ENCODE measurements at places on chromosomes 1 and 21.

GRCh38 chr1:108041360-108042142 lies 76.6 kb upstream of the VAV3 start:
- DNase-seq = no peak

DNA sequence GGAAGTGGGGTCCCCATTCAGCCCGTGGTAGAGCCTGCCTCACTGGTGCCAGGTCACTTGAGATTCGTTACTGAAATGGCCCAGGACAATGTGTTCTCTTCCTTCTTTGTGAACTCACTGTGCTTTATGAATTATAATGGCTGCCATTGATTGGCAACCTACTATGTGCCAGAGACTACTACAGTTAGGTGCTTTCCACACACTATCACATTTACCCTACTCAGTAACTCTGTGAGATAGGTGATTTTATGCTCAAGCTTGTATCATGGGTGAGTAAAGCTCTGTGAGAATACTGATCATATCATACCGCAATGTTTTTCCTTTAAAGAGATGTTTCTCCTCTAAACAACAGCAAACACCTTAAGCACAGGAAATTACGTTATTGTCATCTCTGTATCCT lies 225.9 kb downstream of the SMYD3 start:
- DNase-seq = no peak

DNA sequence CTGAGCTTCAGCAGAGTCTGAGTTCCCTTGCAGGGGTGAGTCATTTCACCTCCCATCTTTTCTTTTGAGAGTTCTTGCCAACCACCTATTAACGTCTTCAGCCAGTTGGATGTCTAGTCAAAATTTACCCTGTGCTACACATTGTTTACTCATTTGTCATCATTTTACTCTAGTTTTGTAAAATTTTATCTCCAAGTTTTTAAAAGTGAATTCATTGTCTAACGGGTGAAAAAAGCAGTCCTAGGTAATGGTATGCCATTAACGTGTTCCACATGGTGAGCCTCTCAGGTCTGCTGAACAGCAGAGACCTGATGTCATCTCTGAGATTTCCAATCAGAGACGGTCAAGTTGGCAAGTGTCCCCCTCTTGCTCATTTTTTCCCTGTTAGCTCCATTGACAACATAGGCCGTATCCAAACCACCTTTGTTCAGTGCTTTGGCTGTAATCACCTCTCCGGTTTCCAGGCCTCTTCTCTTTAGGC lies 85.4 kb downstream of the TBX15 start:
- DNase-seq = peak; percentile 24

DNA sequence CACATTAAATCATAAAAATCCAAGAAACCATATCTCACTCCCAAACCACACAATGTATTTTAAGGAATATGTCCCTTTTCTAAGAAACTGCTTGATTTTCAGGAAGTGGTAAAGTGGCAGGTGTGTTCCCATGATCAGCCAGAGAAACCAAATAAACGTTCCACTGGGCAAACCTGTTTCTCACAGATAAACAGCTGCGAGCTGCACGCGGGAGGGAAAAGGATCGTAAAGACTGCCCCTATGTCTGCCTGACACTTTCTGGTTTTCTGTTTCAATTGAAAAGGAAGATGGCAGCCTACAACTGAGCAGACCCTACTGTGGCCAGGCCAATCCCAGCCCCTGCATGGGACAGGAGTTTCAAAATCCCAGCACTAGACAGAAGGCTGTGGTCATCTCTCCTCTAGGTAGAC lies 36.6 kb downstream of the HIVEP3 start:
- no peak for DNase-seq

DNA sequence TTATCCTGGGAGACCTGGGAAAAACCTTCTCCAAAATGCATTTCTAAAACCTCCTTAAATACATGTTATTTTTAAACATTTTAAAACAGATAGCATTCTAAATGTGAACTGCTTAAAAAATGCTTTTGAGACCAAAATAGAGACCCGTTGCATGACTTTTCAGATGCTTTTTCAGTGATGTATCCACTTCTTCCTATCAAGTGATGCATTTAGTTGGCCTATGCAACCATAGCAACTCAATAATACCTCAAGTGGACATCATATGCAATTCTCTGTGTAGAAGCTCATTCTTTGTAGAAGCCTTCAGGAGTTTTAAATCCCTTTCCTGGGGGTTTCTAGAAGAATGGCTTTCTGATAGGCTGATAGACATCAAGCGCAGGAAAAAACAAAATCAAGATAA lies 94.5 kb upstream of the RAVER2 start:
- peak; percentile 10 for DNase-seq

DNA sequence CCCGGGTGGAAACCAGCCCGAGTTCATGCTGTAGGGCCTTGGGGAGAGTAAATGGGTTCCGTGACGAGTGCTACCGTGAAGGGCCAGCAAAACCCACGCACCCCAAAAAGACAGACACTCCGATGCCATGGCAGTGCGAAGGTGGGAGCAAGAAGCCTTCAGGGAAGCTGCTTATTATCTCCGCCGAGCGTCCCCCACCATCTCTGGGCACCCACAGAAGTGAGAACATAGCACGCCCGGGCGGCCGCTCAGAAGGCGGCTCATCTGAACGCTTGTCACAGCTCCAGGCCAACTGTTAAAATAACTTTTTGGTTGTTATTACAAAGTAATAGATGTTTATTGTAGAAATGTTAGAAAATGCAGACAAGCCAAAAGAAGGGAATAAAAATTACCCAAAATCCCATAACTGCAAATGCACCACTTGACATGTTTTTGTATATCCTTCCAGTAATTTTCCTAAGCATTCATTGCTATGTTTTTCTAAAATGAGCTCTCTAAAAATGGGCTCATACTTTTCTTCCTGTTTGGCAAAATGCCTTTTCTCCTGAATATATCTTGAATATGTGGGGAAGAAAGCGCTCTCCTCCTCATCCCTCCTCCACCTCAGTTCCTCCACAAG lies 234.9 kb downstream of the NPHP4 start:
- no peak for DNase-seq

DNA sequence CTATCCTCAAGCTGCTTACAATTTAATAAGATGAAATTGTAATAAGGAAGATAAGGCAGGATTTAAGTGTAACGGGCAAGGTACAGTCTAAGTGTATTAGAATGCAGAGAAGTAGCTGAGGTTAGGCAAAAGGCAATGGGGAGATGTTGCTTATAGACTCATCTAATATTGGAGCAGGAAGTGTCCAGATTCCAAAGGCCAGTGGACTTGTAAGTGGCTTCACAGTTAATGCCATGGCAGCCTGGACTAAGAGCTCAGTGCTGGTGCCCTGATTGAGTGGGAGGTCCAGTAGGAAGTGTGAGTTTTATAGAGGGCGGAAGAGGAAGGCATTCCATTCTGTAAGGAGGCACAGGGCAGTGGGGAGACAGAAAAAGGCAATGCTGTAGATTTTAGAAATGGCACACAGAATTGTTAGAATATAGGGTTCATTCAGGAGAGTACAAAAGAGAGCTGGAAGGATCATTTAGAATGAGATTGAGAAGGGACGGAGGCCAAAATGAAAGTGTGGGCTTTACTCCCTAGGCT lies 12.6 kb downstream of the MAP3K21 start:
- DNase-seq = no peak

DNA sequence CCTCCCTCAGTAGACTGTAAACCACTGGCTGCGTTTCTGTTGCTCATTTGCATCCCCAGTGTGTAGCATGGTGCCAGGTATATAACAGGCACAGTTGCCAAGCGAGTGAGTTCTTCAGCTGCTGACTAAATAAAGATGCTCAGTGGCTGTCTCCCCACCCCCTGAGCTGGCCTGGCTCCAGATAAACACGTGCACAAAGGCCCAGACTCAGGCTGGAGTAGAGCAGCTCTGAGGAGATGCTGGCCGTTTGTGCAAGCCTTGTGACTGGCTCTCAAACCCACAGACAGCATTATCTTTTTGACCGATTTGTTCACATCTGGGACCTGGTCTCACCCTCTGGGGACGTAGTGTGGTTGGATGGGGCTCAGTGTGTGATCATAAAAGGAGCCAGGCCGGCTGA lies 7.1 kb downstream of the CHRNB2 start:
- no peak for DNase-seq

- DNase-seq = no peak
Measured at GRCh38 chr1:157739229-157739901, 37.6 kb downstream of the FCRL2 start.

DNA sequence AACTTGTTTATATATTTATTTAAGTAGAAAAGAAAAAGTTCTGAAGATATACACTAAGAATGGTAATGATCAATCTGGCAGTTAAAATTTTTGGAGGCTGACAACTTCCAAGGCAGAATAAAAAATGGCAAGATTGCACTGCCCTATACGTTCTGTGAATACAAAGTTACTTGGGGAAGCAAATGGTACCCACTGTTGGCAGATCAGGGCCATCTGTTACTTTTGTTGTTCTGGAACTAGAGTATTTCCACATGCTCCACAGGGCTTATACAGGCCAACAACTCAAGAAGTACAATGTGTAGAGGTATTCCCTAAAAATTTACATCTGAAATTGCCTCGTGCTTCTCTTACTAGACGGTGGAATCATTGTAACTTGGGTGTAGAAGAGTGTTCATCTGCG lies 53.2 kb downstream of the AHCTF1 start:
- no peak for DNase-seq

- peak; percentile 95 for DNase-seq
Measured at GRCh38 chr1:51636764-51637522, 20.1 kb downstream of the OSBPL9 start.

DNA sequence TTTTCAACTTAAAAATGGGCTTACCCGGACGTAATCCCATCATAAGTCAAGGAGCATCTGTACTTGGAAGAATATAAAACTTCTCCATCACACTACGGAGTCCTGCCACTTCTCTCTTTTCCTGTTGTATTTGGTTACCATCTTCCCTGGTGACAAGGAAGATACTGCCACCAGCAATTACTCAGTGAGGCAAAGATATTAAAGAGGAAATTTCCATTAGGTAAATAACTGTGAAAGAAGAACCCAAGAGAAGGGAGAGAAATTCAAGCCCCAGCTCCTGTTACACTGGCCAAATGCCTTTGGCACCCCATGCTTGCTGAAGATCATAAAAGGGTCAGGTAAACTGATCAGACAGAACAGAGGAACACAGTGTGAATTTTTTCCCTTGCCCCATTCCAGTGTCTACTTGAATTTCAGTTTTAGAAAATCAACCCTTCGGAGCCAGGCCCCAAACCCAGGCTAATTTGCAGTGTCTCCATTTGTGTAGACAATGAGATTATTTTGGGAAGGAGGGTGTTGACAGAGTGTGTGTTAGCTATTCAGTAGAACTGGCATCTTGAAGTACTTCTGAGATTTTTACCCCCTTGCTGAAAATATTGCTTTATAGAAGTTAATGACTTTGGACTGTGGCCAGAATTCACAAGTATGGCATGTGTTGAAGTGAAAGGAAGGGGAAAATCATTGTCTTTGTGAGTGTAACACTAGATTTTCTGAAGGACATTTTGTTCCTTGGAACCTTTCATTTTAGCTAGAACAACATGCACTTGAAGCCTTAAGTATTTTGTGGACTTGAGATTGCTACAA lies 167.1 kb downstream of the DHRS3 start:
- DNase-seq = no peak

DNA sequence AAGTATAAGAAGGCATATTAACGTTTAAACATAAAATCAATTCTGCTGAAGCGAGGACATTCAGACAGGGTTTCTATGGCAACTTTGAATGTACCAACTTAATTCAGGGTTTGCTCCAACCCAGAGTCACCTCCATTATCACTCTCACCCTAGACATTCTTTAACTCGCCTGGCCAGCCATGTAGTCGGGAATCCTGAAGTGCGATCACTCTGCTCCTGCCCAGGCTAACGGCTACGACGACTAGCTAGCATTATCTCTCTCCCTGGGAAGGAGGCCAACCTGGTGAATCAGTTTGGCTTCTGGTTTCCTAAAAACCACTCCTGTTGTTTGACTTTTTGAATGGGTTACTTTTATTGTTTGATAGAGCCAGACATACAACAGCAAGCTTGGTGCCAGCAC lies 38.9 kb upstream of the ZBTB18 start:
- DNase-seq = peak; percentile 85

- peak; percentile 95 for DNase-seq
Measured at GRCh38 chr21:38773099-38774061, 32.3 kb upstream of the ETS2 start.

DNA sequence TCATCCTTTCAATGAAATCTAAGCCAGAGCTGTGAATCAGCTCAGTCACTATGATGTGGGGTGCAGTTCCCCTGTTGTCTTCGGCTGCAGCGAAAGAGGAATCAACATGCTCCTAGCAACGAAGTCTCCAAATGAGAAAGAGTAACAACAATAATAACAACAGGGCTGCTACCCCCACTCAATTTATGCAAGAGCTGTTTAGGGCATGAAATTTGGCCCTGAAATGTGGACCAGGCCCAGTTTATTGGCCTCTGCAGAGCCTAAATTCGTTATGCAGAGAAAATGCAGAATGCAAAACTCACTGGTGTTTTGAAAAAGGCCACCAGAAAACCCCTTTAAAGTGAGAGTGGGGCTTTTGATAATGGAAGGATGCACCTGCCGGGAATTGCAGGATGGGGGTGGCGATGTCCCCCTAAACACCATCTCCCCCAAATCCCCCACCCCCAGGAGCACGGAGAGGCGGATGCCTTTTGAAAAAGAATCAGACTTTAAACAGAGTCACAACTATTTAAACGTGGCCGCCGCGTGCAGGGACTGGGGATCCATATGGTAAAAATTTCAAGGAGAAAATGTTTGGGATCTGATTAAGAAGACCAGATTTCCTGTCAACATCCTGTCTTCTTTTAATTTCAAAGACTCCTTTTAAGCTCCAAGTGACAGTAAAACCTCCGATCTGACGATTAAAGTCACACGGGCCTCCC lies 1.9 kb downstream of the RUNX3 start:
- no peak for DNase-seq
